ENCODE measurements at places on chromosomes 2 and 18.

- DNase-seq = no peak
Observed at GRCh38 chr18:22224339-22224738, 55.0 kb downstream of the GATA6 start.

GRCh38 chr18:26548415-26549262 is at the start of gene KCTD1:
KCTD1 (minus strand) TSS chr18:26548553; CDS start chr18:26548536, 17 bp downstream.
- DNase-seq = peak; percentile 80

DNA sequence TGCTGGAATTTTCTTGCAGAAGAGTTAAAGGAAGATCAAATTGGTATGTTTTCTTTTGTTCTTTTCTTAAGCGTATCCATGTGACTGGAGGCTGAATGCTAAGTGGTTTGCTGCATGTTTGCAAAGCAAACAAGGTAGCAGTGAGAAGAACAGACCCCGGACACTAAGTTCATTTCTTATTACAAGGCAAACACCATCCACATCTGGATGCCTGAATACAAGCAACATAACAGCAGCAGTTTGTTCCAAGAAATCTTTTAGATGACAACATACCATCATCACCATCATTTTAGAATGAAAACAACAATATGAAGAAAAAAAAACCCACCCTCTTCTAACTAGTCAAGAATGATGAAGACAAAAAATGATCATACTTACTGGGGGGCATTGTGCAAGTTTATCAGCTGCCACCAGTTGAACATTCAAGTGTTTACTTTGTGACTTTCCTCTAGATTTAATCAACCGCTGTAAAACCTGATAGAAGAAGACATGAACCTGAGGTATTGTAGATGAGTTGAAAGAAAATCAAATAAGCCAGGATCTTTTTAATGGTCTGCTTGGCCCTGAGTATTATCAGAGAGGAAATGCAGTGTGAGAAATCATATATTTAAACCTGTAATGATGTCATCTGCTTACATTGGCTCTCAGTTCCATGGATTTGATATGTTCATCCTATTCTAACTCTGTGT is 25.0 kb upstream of the ARL5A start:
- peak; percentile 20 for DNase-seq

DNA sequence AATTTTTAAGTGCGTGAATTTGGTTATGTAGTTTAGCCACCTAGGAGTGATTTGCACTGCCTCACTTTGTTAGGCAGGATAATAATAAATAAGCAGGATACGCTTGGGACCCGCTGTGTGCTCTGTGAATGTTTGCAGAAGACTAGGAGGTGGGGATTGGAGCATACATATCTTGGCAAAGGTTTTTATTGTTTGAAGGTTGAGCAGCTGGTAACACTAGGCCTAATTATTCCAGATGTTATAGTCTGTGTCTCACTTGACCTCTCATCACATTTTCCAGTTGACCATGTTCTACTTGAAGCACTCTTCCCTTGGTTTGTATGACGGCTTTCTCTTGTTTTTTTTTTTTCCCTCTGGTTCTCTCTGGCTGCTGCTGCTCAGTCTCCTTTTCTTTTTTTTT is 42.7 kb downstream of the FHOD3 start:
- peak; percentile 35 for DNase-seq

GRCh38 chr2:140079038-140079437 is 1298.8 kb upstream of the NXPH2 start:
- DNase-seq = no peak

DNA sequence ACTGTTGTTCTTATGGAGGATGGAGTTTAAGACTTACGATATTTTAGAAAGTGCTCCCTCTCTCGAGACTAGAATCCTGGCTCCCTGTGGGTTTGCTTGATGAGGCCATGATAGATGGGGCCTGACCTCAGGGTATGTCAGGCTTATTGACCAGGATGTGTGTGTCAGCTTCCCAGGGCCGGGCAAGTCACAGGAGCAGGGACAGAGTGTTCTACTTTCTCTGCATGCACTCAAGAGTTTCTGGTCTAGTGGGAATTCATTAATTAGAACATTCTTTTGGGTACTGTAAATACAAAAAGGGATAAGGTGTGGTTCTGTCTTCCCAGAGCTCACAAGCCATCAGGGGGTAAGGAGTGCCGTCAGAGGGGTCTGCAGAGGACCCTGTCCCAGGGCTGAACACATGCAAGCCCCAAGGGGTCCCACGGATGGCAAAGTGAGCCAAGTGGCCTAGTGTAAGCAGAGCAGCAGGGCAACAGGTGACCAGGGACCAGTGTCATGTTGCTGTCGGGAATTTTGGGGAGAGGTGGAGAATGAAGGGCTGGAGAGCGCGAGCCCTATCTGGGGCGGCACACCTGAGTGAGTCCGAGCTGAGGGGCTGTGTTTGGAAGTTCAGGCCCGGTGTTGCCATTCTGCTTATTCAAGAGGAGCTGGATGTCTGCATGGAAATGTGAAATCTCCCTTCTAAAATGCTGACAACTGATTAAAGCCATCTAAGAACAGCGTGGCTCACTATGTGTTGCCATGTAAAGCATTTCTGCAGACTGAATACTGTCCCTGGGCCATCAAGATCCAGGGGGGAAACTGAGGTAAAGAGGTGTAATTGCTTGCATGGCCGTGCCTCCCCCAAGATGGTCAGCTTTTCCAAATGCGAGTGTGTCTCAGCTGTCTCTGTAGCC is 91.4 kb downstream of the TGFA start:
- DNase-seq = no peak

DNA sequence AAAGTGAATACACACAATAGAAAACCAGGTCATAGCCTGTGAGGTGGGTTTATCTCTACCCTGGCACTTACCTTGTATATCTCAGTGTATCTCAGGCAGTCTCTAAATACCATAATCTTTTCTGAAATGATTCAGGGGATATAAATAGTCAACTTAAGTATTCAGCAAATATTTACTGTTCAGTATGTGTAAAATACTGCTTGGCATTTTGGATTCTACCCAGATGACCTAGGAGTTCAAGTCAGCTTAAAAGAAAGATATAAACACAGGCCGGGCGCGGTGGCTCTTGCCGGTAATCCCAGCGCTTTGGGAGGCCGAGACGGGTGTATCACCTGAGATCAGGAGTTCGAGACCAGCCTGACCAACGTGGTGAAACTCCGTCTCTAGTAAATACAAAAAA is 23.8 kb downstream of the GRHL1 start:
- no peak for DNase-seq

DNA sequence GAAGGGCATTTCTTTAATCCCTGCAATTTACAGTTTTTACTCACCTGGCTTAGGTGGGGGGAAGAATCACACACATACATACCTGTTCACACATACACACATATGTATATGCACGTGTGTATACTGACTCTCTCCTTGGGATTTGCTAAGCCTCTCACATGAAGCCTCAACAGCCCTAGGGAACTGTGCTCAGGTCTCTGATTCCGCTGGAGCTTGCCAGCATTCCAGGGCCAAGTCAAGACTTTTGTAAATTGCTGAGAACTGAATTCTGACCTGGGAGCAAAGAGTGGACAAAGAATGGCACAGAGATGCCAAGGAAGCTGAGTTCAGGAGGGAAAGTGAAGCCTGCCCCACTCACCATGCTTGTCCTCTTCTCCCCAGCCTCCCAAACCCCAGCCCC is 177.3 kb downstream of the TMEM247 start:
- DNase-seq = no peak

DNA sequence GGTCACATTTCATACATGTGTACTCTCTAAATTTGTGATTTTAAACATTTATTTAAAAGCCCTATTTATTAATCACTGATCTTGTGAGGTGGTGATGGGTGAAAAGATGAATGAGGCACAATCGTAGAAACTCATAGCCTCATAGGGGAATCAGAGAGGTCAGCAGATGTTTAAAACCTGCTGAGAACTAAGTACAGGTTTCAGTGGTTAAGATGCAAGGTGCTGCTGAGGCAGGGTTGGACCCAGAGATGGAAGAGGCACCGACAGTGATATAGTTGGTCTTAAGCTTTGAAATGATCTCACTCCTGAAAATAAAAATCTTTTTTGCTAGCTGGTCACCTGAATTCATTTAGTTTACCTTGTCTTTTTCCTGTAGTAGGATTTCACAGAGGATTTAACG is 49.6 kb downstream of the LINC00305 start:
- peak; percentile 48 for DNase-seq

DNA sequence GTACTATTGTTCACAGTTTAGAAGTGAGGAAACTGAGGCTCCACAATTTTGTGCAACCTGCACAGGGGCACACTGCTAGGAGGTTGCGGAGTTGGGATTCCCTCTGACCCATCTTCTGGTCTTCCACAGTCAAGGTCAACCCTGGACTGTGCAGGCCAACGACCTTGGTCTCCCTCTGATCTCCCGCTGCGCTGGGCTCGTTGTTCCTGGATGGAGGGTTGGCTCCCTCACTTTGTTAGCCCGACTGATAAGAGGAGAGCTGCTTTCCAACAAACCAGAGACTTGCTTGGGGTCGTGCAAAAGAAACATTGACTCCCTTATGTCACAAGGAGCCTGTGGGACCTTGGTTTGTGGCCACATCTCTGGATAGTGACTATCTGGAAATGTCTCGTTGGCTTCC is 187.6 kb downstream of the MYCN start:
- no peak for DNase-seq

DNA sequence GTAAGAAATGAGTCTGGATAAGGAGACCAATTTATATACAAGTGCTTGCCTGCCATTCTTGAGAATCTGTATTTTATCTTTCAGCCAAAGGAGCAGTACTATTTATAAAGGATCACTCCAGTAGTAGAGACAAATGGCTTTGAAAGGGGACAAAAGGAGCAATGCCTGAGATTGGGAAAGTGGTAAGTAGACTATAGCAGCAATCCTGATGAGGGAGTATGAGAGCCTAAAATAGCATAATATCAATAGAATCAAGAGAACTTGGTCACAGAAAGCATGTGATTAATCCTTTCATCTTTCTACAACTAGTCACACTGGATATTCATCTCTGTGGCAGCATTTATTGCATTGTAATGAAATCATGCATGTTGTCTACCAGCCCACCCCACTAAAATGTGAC is 20.2 kb downstream of the NRXN1 start:
- no peak for DNase-seq

DNA sequence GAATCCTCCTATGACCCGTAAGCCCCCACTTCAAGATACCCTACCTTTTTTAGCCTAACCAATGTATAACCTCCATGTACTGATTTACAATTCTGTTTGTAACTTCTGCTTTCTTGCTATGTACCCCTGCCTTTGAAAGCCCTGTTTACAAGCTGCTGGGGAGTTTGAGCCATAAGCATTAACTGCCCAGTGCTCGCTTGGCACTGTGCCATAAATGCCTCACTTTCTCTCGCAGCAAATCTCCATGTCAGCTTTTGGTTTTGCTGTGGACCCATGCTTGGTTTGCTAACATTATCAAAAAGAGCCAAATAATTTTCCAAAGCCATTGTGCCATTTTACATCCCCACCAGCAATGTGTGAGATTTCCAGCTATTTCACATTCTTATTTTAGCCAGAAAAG is 51.8 kb downstream of the TEX51 start:
- no peak for DNase-seq

DNA sequence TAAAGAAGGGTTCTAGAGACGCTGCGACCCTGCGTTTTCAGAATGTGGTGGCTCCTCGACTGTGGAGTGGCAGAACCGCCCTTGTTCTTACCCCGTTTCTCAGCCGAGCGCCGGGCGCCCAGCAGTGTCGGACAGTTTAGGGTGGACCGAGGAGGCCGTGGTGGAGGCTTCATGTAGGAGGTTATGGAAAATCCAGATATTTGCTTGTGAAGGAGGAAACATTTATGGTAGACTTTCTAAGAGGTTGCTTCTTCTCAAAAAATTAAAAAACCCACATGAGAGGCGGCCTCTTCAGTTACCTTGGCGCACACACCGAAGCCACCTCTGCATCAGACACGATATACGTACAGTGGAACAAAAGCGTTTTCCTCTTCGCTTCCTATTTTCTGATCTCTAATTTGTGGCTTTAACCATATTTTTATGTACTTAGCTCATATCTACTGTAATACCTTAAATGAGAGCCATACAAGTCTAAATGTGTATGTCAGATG is 120.8 kb downstream of the NFATC1 start:
- DNase-seq = no peak

DNA sequence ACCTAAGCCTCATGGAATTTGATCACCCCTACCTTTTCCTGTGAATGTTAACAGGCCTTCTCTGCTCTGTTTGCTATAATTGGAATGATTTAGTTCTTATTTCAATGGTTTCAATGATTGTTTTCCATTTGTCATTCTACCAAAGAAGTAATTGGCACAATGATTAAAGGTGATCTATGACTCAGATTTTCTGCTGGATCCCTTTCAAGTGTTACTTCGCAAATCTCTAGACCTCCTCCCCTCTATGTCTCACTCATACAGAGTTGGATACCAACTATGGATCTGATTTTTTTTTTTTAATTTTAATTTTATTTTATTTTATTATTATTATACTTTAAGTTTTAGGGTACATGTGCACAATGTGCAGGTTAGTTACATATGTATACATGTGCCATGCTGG is 29.6 kb upstream of the FAM117B start:
- no peak for DNase-seq

DNA sequence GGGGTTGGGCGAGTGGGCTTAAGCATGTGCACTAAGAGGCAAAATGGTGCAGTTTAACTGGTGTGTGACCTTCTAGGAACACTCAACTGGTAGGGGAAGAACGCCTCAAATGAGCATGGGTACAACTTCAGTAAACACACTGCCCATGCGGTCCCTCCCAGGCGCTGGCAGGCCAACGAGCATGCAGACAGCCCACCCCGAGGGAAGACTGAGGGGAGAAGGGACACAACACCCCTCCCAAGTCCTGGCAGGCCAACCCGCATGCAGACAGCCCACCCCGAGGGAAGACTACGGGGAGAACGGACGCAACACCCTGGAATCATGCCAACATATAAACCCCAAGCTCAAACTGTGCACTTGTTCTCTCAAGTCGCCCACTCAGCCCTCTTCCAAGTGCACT is 456.0 kb downstream of the FBXO15 start:
- no peak for DNase-seq

- no peak for DNase-seq
Observed at GRCh38 chr2:61426267-61426897, 44.5 kb downstream of the USP34 start.

GRCh38 chr2:188114014-188114413 is 177.7 kb upstream of the GULP1 start:
- DNase-seq = no peak

- DNase-seq = peak; percentile 87
Observed at GRCh38 chr2:234463626-234464290, 33.1 kb downstream of the ARL4C start.

DNA sequence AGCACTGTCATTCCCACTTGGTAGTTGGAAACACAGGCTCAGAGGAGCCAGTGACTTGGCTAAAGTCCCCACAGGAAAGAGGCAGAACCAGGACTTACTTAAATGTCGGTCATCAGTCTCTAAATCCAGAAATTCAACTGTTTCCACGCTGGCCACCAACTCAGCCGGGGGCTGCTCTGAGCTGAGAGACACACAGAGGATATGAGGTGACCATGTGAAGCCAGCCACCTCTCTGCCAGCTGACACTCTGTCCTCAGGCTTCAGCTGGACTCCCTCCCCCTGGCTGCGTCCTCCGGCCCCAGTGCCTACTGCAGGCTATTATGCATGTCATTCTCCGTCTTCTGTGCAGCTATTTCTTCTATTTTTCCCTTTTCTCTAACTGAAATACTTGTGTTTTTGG is 168.9 kb downstream of the ANKRD30B start:
- no peak for DNase-seq

GRCh38 chr2:196468394-196468793 is 171.1 kb upstream of the CCDC150 start:
- peak; percentile 68 for DNase-seq

All from NCI-H1417 (cell line).